Stimulated activated CD4-positive, alpha-beta T cell treated with anti-CD3 and anti-CD28 coated beads, Interleukin-1b, Interleukin-23, amount 100 ng/mL, for 1 hour (primary cell): ENCODE measurements at places on chromosomes 1 and 21.

DNA sequence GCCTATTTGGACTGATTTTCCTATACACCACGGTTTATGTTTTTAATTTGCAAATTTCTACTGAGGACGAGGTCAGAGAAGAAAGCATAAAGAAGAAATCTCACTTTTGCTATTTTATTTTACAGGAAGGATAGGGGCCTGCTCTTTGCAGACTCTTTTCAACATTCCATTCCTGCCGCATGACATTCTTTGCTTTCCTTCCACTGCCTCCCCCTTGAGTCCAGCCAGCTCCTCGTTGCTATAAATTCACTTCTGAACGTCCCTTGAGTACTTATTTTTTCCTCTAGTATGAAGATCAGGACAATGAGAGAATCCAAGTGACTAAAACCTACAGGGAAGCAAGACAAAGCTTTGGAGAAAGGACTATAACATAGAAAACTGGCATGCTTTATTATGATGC lies 53.4 kb upstream of the PTGFR start:
- no peak for DNase-seq

GRCh38 chr1:41530411-41530810 lies 45.9 kb upstream of the EDN2 start:
- DNase-seq: no peak

DNA sequence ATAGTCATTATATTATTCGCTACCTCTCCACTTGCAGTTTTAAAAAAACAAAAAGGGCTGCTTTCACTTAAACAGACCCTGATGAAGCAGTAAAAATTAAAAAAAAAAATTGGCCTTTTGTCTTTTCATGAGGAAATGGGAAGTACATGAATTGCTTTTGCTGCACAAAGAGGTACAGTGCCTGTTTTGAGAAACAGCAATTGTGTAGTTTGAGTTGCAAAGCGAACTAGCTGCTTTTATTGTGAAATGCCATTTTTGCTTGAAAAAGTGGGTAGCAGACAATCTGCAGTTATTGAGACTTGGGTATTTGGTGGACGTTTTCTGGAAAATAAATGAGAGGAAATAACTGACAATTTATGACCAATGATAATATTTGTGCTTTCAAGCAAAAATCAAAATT lies 7.0 kb downstream of the DIP2A start:
- DNase-seq: no peak

GRCh38 chr1:43329995-43330751 lies 7.4 kb upstream of the MPL start:
- DNase-seq: no peak

DNA sequence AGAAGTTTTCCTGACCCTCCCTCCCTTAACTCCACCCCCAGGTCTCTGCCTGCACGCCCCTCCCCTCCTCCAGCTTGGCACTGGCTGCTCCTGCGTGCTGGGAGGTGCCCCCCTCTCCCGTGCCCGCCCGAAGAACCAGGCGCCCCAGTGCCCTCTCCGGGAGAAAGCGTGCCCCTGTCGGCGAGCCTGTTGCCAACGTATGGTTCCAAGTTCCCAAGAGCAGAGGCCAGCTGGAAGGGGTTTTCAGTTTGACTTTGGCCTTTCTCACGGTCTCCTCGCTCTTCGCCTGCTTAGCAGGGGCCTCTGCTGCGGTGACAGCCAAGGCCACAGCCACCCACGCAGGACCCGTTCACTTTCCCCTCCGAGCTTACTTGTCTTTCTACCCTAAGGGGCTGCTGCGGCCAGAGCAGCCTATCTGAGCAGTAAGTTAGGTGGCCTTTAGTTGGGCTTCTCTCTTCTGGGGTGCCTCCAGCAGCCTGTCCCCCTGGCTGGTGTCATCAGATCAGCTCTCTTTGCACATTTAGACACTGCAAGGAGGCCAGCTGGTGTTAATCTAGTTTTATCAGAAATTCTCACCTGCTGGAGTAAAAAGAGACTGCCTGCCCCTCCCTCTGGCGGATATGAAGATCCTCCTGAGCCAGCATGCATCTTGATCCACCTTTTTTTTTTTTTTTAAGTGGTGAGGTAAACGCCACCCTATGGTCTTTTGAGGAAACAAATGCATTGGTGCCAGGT lies 1.5 kb downstream of the STUM start:
- DNase-seq: no peak

DNA sequence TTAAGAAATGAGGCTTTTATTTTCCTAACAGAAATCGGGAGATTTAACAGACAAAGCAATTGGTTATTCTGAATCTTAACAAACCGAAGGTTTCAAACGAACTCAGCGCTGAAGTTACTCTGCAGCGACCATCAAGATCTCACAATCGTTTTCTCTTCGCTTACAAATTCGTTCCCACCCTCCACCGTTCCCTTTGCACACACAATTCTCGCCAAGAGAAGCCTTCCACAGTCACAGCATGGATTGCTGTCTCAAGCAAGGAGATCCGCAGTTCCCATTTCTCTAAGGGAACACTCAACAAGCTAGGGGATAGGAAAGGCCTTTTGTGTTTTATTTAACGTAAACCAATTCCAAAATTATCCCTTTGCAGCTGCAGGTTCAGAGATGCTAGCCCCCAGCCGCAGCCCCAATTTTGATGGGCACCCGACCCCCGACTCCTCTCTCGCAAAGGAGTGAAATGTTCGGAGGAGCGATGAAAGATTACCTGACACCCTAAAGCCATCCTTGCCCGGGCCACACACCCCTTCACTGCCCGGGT lies 755 bp downstream of the FBXO42 start:
- no peak for DNase-seq

DNA sequence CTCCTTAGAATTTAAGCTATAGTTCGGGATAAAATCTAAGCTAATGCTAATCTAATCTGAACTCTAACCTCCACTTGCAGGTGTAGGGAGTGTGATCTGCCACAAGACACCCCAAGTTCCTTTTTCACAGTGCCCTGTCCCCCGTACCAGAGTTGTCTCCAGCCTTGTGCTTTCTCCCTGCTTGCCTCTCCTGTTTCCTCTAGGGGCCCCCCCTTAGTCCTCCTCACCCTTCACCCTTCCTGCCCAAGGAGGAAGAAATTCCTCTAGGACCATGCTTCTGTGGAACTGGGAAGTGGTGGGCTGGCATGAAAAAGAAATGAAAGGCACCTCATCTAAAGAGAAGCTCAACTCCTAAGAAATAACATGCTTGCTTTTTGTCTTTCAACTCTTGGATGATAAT lies 50.2 kb upstream of the BCL9 start:
- DNase-seq: no peak

GRCh38 chr1:90127288-90127953 lies 132.5 kb downstream of the ZNF326 start:
- no peak for DNase-seq

GRCh38 chr1:230226007-230226800 lies 159.2 kb downstream of the GALNT2 start:
- DNase-seq: no peak

- DNase-seq: no peak
Observed at GRCh38 chr1:70718086-70718630, 307.1 kb downstream of the CTH start.

DNA sequence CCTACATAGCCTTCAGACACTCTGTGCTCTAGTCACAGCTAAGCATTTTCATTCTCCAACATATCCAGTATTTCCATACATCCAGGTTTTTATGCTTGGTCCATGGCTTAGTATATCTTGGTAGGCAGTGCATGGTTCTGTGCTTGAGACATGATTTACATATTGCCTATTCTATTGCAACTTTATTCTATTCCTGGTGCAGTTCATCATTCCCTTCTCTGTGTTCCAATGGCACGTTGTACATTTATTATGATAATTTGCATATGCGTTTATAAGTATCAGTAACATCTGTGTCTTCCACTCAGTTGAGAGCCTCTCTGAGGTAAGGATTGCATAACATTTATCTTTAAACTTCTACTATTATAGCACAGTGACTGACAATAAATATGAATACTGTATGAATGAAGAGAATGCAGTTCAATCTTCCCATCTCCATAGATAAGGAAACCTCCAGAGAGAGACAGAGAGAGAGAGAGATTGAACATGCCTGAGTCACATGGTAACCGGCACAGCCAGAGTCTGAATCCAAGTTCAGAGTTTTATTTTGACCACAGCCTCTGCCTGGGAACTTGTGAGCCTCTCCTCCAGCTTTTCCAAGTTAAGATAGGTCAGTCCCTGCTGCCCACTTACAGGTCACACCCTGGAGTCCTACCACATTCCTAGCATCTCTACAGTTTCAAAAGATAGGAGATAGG lies 41.5 kb downstream of the PLPPR5 start:
- no peak for DNase-seq

- DNase-seq: no peak
Observed at GRCh38 chr1:39701049-39701439, 9.8 kb upstream of the HPCAL4 start.

GRCh38 chr1:60916906-60917305 lies 165.5 kb upstream of the NFIA start:
- no peak for DNase-seq

DNA sequence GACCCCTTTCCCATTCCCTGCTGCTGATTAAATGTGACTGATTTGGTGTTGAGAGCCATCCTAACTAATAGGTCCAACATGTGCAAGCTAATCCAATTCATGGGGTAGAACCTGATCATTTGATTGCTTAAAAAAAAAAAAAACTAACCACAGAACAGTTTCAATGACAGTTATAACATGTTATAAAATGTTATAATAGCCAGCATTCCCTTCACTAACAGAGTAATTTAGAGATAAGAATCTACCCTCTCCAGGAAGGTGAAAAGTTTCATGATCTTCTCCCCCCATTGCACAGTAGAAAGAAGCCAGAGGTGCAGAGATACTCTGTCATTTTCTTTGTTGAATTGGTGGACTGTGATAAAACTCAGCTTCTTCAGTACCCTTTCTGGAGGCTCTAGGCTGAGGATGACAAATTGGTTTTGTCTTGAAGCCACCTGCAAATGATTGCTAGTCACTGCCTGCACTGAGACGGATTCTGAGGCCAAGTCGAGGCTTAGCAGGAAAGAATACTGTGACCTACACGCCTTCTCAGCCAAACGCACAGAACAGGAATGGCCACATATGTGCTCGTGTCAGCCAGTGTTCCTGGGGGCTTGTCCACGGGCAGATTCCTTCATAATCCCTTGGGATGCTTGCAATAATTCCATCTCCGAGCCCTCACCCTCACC lies 215.7 kb upstream of the IRF2BP2 start:
- no peak for DNase-seq

- no peak for DNase-seq
Observed at GRCh38 chr1:24898152-24898908, 31.7 kb downstream of the RUNX3 start.

DNA sequence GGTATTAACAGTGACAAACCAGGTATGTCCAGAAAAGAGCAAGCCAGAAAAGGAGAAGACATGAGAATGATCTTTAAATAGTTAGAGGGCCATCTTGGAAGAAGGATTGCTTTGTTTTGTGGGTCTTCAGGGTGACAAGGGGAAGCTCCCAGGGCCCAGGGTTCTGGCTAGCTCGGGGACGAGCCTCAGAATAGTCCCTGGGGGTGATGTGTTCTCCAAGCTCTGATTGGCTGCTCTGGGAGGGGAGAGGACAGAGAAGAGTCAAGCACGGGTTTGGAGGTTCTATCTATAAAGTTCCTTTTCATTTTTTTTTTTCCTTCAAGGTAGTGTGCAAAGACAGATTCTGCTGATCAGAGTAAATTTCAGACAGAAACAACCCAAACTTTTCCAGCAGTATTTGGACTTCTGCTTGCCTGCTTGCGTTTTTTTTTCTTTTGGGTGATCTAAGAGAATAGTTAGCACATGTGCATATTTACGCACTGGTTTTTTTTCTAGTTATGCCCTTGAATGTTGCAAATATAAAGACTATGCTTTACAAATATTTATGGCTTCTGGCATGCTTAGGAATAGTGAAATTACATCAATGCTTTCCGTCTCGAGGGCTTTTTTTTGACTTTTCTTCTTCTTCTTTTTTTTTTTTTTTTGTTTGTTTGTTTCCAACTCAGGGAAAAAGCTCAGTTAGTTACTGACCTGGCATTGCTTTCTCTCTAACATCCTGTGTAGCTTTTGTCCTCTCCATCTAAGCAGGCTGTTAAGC lies 59.7 kb downstream of the ROR1 start:
- no peak for DNase-seq

DNA sequence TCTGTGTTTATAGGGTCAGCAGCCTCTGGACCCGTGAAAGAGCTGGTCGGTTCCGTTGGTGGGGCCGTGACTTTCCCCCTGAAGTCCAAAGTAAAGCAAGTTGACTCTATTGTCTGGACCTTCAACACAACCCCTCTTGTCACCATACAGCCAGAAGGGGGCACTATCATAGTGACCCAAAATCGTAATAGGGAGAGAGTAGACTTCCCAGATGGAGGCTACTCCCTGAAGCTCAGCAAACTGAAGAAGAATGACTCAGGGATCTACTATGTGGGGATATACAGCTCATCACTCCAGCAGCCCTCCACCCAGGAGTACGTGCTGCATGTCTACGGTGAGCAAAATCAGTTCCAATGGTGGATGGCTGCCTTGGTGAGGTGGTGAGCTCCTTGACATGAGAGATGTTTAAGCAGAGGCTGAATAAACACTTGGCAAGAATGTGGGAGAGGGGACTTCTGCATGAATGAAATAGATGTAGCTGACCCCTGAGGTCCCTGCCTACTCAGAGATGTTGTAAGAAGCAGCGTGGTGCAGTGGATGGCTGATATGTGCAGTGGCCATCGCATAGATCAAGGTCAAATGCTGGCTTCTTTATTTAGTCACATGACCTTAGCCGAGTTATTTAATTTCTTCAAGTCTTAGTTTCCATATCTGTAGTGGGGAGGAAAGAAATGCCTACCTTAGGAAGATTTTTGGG lies 9.3 kb downstream of the SLAMF7 start:
- no peak for DNase-seq

DNA sequence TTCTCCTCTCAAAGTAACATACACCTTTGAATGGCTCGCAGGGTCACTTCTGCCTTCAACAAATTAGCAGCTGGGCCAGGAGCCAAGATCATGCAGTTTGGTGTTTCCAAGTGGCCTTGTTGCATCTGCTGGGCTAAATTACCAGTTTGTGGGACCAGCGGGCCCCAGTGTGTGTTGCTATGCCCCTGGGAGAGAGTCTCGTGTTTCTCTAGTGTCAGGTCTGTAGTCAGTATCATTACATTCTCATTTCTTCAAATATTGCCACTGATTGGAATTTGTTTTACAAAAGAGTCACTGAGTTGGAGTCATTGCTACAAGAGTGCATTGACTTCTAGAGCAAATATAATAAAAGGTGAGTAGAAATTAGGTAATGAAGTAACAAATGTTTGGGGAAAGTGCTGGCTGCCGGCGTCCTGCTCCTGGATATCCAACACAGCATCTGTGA lies 35.5 kb downstream of the RHOU start:
- DNase-seq: no peak

DNA sequence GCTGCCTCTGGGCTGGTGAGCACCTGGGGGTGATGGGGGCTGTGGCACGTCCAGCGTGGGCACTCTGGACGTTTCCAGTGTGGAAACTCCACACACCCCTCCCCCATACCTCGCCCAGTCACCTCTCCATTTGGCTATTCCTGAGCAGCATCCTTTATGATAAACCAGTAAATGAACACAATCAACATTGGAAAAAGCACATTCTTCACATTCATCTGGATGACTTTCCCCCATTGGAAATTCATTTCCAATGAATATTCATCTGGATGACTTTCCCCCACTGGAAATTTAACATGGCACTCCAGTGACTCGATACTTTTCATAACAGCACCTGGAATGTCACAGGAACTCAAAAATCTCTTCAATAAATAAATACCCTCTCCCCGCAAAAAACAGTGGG lies 104.8 kb upstream of the KRTAP19-8 start:
- DNase-seq: no peak
